ENCODE measurements at places on chromosomes 16 and 17. TPM values are rescaled to one million over a fixed set of nuclear protein-coding genes. Genes with fewer than 3 reads are reported as not detected.

DNA sequence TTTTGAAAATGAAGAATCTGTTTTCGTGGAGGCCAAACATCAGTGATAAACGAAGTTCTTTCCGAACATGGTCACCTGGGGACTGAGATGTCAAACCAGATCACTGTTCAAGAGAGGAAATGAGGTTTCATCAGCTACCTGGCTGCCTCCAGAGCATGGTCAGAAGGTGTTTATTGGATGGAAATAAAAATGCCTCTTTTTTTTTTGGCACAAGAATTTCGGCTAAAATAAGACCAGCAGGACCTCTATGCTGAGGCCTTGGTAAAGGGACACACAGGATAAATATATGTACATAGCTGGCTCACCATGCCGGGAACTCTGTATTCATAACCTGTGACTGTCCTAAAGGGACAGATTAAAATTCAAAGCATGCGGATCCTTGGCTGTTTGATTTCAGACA, 135.3 kb downstream of the UTP18 start:
- no peak for DNase-seq

GRCh38 chr17:39547713-39548478, 59.8 kb downstream of the NEUROD2 start:
- peak; percentile 96 for DNase-seq

DNA sequence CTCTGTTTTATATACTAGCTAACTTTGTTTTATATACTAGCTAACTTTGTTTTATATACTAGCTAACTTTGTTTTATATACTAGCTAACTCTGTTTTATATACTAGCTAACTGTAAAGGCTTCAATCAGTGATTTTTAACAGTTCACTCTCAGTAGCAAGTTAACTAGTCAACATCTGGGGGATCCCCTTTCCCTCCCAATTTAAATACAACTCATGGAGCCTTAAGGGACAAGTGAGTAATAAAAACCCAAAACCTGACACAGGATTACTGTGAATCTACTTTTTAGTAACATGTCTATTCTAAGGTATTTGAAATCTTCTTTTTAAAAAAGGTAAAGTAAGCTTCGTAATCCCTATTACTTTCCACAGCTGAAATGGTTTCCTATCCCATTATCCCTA, 32.2 kb downstream of the FAM222B start:
- DNase-seq: no peak

DNA sequence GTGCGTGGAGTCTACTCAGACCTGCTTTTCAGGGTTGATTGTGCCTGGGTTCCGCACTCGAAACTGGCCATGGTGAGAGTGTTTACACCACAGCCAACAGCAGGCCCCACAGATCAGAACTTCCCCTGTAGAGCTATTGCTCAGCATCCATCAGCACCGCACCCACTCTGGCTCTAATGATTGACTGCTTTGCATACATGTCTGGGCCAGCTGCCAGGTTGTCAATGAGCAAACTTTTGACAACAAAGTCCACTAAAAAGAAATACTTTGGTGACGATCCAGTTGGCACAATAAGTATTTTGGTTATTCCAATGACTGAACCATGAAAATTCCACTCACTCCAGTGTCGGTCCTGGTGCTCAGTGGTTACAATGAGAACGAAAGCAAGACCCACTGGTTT, 190.7 kb downstream of the FOXL1 start:
- DNase-seq: peak; percentile 84

GRCh38 chr17:15436473-15437302, 30.7 kb downstream of the CDRT4 start:
- DNase-seq: peak; percentile 7

DNA sequence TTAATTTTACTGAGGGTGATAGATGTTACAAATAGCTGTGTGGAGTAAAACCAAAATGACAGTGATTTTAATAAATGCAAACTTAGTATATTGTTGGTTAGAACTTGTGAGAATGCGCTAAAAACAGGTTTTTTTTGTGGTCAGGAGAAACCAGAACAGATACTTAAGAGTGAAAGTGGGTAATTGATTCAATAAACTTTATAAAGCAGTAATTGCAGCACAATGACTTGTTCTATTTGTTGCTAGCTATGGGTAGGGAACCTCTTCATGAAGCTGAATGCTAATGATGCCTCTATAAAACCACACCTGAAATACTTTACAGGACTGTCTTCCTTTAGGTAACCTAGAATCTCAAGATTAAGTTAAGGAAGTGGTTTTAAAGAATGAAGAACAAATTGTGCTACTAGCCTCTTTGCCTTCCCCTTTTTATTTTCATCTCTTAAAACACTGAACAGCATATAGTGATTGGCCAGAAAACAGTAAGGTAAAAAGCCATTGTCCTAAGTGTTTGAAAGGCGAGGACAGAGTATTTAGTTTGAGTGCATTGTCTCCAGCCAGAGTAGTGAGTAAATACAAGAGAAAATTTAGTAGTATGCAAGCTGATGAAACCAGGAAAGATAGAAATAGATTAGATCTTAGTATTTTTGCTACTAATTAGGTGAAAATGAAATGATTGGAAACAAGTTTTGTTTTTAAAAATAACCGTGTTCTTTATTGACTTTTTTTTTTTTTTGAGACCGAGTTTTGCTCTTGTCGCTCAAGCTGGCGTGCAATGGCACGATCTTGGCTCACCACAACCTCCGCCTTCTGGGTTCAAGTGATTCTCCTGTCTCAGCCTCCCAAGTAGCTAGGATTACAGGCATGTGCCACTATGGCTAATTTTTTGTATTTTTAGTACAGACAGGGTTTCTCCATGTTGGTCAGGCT, 6.0 kb downstream of the GGNBP2 start:
- DNase-seq: no peak

- no peak for DNase-seq
Measured at GRCh38 chr17:35738519-35739133, 7.2 kb downstream of the RASL10B start.

Gene GAS7
- total RNA-seq: 0.59 TPM

- no peak for DNase-seq
Measured at GRCh38 chr16:89039756-89040155, 53.9 kb upstream of the ACSF3 start.
